ENCODE measurements at places on chromosomes 1 and 21. TPM values are rescaled to one million over a fixed set of nuclear protein-coding genes. Genes with fewer than 3 reads are reported as not detected.

GRCh38 chr1:23555986-23556634, 3.2 kb downstream of the ID3 start:
- DNase-seq = no peak

DNA sequence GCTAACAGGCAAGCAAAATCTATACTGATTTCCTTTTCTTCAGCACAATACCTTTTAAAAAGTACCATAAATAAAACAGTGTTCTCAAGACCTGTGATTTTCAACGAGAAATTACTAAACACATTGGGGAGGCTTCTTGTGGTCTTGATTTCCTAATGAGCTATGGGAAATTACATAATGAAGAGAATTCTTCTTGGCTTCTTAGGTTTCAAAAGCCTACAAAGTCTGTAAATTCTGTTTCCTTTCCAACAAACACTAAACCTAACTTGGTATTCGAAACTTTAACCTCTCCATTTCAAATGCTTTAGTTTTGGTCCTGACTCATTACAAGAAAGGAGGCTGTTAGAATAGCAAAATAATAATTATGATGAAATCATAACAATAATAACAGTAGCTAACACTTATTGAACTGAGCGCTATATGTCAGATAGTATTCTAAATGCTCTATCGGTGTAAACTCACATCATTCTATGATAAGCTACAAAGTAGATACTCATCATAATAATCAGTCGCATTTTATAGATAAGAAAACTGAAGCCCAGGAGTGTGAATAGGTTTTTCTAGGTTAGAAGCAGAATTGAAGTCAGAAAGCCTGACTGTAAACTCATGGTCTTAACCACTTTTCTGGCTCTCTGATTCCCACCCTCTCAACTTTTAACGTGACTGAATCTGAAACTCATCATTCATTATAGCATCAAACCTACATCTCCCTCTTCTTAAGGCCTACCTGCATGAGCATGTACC, 486.7 kb downstream of the SMYD3 start:
- no peak for DNase-seq

The CELA2A gene
- not detected for total RNA-seq

The CD244 gene
- total RNA-seq = not detected

DNA sequence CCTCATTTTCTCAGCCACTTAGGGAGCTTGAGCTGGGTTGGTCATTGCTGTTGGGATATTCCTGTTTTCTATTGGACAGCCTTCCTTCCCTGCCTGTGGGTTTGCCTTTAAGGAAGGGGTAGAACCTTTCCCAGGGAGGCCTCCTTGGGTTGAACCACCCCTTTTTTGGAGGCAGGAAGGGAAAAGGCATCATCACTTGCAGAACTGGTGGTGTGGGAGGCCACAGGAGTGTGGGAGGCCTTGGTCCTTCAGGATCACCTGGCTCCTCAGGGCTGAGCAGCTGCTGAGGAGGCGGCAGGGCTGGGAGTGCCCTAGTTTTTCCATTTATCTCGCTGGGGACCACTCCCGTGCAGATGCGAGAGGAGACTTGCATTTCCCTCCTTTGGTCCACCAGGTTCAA, 667 bp upstream of the CYB561D1 start:
- no peak for DNase-seq

The AIM2 gene
- total RNA-seq = not detected

- no peak for DNase-seq
Measured at GRCh38 chr21:46437096-46437498, 21.6 kb upstream of the DIP2A start.

DNA sequence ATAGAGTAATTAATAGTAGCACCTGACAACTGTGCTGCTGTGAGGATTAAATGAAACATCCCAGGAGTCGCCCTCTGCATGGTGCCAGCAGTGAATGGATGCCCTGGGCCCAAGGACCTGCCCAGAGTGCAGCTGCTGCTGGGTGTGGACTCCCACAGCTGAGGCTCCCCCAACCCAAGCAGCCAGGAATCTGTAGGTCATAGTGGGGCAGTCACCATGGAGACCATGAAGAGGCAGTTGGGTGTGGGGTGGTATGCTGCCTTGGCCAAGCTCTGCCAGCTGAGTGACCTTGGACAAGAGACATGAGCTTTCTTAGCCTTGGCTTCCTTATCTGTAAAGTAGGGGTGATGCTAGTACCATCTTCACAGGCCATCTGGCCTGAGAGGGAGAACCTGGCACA, 9.4 kb downstream of the OLIG2 start:
- no peak for DNase-seq

DNA sequence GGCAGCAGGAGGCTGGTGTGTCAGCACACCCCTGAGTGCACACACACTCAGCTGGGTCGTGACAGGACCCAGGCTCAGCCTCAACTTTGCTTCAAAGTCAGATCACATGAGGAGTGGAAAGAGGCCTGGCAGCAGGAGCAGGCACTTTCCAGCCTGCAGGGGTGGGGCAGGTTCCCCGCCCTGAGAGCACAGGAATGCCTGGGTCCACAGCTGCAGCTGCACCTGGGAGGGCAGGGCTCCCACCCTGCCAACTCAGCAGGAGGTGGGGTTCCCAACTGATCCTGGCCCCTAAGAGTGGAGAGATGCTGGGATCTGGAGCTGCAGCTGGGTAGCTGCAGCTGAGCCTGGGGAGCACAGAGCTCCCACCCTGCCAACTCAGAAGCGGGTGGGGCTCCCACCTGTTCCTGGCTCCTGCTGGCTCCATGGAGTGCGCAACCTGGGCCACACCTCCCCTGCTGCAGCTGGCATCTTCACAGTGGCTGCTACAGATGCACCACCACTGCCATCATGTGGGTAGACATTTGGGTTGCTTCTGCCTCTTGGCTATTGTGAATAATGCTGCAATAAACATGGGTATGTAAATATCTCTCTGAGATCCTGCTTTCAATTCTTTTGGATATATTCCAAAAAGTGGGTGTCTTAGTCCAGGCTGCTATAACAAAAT, 415.4 kb downstream of the TTLL7 start:
- DNase-seq = no peak

- DNase-seq = no peak
Measured at GRCh38 chr1:215166886-215167285, 84.3 kb downstream of the KCNK2 start.

DNA sequence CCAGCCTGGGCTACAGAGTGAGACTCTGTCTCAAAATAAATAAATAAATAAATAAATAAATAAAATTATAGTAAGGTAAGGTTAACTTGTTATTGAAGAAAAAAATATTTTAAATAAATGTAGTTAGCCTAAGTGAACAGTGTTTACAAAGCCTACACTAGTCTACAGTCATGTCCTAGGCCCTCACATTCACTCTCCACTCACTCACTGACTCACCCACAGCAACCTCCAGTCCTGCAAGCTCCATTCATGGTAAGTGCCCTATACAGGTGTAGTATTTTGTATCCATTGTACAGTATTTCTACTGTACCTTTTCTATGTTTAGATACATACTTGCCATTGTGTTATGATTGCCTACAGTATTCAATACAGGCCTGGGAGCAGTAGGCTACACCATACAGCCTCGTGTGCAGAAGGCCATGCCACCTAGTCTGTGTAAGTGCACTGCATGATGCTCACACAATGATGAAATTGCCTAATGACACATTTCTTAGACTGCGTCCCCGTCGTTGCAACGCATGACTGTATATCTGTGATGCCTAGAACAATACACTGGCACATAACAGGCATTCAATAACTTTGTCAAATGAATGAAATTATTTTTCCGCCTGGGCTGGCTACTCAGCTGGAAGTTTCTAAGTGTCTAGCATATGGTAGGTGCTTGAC, 14.8 kb downstream of the KCNN3 start:
- no peak for DNase-seq

- DNase-seq = no peak
Measured at GRCh38 chr21:32459972-32460371, 47.5 kb downstream of the EVA1C start.

DNA sequence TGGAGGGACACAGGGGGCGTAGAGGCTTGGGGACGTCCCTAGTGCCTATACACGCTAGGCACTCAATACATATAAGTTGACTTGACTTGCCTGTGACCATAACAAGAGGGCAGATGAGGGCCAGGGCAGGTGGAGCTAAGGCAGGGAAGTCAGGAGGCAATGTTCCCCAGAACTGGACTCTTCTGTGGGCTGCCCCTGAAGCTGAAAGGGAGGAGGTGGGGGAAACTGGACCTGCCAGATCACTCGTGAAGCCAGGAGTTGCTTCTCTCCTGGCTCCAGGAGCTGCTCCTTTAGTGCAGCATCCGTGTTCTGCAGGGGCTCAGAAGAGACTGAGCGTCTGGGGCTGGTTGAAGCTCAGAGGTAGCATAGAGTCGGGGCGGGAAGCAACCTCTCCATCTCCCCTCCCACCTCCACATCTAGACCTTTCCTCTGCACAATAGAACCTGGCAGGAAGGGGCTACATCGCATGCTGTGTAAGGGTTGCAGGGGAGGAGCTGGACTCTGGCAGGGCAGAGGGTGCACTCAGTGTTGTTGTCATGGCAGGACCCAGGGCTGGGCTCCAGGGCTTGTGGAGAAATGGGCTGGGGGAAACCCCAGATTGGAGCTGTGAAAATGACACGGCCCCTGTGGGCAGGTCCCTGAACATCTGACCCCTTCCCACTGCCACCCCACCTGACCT, 2.9 kb upstream of the SEMA4A start:
- no peak for DNase-seq

The CDA gene
- not detected for total RNA-seq

GRCh38 chr1:22471078-22471477, 19.4 kb downstream of the ZBTB40 start:
- DNase-seq = no peak

The WNT9A gene
- total RNA-seq = 4.9 TPM

DNA sequence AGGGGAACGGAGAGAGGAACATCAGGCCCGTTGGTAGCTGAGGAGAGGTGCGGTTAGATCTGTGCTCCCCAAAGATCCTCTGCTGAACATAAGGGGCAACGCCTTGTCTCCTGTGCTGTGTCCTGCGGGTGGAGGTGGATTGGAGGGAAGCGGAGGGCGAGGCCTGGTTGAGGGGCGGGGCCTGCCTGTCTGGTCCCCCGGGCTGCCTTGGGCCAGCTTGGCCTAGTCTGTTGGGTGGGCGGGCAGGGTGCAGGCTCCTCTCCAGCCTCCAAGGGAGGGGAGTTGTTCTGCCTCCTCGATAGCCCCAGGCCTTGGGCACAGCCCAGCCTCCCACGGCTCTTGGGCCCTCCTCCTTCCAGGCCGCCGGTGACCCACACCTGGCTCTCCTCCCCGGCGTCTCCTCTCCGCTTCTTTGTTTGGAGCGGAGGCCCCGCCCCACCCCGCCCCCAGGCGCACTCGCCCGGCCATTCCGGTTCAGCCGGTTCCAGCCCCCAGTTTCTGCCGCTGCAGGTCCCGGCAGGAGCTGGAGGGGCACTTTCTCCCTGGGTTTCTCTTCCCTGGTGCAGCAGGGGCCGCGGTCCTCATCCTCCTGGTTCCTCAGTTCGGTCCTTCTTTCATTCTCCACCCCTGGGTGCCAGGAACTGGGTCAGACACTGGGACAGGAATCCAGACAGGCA, 19.4 kb downstream of the PTPRF start:
- no peak for DNase-seq

GRCh38 chr1:91732291-91733107, 153.5 kb downstream of the TGFBR3 start:
- no peak for DNase-seq

The OR2T2 gene
- total RNA-seq = not detected

DNA sequence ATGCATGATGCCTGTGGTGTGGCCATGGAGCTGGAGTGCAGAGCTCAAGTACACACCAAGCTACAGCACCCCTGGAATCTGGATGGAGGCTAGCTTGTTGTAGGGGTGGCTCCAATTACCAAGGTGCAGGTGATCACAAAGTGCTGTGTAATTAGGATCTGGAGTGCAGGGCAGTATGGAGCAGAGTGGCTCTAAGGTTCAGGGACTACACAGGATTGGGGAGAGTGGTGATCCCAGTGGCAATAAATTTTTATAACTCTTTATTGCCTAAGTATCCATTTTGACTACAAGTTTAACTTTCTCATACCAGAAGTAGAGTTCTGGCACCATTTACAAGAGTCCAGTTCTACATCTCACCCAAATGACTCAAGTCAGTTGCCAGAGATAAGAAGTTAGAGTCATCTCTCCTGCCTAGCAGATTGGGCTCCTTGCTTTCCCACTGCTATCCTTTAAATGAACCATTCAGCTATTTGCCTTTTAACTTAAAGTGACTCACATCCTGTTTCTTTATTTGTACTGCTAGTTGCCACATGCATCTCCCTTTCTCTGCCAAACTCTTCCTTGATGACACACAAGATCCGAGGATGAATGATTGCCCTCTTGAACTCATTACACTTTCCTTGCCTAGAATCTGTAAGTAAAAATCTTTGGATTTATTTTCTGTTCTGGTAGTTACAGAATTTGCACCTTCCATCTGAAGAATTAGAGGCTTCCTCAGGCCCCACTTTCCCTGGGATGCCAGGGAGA, 427.2 kb downstream of the KCNT2 start:
- DNase-seq = no peak

DNA sequence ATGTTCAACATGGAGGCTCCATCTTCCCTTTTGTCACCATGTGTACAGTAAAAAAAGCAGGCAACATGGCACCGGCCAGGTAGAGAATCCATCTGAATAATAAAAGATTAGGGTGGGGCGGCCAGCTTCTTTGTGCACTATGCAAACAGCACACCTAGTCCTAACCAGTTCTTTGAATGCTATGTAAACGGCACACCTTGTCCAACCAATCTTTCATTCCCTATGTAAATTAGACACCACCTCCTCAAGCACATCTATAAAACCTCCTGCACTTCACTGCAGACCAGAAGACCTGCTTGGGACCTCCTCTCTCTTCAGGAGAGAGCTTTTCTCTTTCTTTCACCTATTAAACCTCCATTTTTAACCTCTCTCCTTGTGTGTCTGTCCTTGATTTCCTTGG, 28.2 kb downstream of the TFB2M start:
- peak; percentile 32 for DNase-seq

- no peak for DNase-seq
Measured at GRCh38 chr1:235101558-235102258, 26.9 kb downstream of the TOMM20 start.

DNA sequence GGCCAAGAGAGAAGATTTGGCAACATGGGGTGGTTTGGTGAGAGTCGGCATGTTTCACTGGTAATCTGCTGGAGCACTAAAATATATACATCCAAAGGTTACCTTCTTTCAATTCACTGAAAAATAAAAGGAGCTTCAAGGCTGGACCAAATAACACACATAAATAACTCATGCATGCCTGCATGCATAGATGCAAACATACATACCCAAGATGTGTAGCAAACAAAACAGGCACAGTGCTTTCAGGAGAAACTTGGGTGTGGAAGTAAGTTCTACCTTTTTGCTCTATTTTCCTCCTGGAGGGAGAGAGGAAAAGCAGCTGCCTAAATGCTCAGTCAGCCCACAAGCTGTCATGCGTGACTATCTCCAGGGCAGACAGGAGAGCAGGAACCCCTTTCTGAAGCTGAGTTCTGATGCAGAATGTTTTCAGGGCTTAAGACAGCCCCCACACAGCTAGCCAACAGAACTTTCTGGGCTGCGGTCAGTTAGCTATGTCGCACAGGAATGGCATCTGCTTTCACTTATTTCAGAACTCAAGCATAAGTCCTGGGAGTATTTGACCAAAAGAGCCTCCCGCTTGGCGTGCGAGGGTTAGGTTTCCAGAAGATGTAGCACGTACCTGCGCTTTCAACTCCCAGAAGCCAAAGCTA, 166.2 kb downstream of the TOMM20 start:
- peak; percentile 88 for DNase-seq
